ENCODE measurements at places on chromosomes 11 and 22.
A peak's percentile ranks its signal among the peaks of the same experiment; 100 is the strongest.

DNA sequence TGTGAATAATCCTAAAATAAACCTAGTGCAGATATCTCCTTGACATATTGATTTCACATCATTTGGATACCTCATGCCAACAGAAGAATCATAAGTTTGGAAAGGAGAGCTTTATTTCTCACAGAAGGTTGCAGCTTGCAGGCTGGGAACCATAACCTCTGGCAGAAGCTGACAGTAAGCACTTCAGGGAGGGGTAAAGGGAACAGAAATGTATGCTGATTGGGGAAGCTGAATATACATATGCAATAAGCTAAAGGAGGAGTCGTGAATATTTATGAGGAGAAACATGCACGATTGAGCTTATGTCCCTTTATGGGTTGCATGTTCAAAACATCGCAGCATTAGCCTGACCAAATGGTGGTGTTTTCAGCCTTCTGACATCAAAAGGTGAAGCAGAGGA, 814.5 kb downstream of the TBC1D22A start:
- DNase-seq = no peak

GRCh38 chr11:12951376-12951775, 57.7 kb upstream of the RASSF10 start:
- no peak for DNase-seq

GRCh38 chr22:39174498-39175352, 22.2 kb upstream of the CBX7 start:
- peak; percentile 100 for DNase-seq

GRCh38 chr11:71301858-71302533, 49.6 kb upstream of the SHANK2 start:
- DNase-seq = no peak

DNA sequence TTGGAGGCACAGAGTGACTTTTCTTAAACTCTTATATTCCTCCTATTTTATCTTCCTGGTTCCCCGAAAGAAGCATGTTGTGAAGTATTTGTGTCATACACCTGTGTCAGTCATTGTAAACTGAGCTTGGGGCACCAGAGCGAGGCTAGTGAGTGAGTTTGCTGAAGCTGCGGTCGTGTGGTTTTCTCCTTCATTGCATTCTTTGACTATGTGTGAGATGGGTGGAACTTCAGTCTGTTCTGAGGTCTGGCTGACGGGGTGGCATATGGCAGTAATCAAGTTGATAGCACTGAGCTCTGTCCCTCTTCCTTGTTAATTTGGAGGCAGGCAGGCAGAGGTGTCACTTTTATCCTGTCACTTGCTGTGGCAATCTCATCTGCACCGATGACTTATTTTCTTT, 4.2 kb downstream of the VPS26B start:
- no peak for DNase-seq

GRCh38 chr22:48188231-48188721, 1425.8 kb downstream of the TBC1D22A start:
- no peak for DNase-seq

GRCh38 chr11:15539645-15540044, 424.9 kb downstream of the INSC start:
- peak; percentile 12 for DNase-seq

DNA sequence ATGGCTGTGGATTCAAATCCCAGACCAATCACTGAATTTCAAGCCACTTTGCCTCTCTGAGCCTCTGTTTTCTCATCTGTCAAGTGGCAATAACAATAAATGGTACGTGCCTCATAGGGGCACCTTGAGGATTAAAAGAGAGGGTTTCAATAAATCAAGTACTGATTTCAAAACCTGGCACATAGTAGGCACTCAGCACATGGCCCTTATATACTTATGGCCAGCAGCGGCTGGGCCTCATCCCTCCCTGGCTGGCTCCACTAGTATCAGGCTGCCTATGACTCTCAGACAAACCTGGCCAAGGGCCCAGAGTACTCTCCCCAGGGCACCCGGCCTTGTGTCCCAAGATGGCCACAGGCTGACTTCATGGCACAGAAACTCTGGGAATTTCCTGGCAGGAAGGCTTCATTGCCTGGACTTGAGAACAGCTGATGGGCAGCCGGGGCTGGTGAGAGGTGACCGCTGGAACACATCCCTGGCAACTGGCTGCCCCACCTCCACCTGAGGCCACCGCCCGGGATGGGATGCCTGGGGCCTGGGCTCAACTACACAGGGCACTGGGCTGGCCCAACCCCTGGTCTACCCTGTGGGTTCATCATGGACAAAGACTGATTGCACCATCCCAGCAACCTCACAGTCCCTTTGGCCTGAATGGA, 3.4 kb downstream of the FADS3 start:
- DNase-seq = peak; percentile 57

GRCh38 chr11:72354356-72355115, 79.8 kb downstream of the CLPB start:
- DNase-seq = peak; percentile 90

DNA sequence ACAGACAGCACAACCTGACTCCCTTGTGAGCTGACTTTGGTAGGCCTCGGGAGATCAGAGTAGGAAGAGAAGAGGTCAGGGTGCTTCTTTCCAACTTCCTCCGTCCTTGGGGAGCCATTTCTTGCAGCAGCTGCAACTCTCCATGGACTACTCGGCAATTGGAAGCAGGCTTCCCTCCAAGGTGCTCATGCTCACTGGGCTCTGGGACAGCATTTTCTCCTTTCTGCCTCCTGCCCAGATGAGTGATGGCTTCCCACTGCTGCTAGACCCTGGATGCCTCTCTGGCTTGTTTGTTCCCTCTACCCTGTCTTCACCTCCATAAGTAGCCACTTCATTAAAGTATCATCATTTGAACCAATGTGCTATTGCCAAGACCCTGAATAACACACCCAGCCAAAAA, 8.2 kb upstream of the PRSS23 start:
- no peak for DNase-seq

DNA sequence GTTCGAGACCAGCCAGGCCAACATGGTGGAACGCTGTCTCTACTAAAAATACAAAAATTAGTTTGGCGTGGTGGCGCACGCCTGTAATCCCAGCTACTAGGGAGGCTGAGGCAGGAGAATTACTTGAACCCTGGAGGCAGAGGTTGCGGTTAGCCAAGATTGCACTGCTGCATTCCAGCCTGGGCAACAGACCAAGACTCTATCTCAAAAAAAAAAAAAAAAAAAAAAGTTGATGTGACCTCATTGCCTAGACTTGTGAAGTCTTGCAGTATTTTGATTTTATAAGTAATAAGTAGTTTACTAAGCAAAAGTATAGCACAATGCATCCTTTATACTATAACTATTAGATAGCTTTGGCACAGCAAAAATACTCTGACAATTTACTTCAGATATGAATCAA, 9.9 kb upstream of the CUL5 start:
- no peak for DNase-seq

DNA sequence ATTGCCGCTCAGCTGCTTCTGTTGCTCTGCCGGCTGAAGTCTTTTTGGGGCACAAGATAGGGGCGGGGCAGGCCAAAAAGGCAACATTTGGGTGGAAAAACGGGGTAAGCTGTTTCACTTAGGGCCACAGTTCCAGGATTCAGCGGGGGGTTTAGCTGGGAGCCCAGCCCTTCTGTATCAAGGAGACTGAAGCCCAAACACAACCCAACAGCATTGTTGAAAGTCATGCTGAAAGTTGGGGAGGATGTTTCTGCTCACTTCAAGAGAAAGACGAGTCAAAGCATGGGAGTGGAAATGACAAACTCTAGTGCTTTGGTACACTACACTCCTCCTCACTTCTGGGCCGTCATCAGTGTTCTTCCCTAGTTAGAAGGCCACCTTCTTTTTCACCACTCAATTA, 56.1 kb upstream of the GNAZ start:
- DNase-seq = no peak

DNA sequence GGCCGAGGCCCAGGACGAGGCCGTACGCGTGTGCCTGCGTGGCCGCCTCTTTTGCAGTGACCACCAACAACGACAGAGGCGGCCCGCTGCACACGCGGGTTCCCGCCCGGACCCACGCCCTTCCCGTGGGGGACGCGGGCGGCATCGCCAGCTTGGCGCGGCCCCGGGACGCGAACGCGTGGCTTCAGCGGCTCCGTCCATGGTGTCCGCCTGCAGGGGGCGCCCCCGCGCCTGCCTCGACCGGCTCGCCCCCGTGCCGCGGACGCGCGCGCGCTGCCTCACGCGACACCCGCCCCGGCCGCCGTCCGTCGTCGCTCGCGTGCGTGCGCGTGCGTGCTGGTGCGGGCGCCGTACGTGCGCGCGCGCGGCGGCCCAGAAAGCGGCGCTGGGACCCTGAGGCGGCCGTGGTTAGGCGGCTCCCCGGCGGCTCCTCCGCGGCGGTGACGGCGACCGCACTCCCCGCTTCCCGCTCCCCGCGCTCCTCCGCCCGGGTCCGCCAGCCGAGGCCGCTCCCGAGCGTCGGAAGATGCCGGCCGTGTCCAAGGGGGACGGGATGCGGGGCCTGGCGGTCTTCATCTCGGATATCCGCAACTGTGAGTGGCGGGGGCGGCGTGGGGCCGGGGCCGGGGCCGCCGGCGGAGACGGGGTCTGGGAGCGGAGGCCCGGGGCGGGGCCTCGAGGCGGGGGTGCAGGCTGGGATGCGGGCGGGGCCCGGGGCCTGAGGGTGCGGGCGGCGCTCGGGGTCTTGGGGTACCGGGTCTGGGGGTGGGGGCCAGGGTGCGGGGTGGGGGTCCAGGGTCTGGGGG, at the start of gene AP2A2:
Gene AP2A2, plus strand, starts transcription at position 375 of the 806 bp plus-strand sequence. Its CDS starts 152 bp downstream, at position 527.
- peak; percentile 95 for DNase-seq

DNA sequence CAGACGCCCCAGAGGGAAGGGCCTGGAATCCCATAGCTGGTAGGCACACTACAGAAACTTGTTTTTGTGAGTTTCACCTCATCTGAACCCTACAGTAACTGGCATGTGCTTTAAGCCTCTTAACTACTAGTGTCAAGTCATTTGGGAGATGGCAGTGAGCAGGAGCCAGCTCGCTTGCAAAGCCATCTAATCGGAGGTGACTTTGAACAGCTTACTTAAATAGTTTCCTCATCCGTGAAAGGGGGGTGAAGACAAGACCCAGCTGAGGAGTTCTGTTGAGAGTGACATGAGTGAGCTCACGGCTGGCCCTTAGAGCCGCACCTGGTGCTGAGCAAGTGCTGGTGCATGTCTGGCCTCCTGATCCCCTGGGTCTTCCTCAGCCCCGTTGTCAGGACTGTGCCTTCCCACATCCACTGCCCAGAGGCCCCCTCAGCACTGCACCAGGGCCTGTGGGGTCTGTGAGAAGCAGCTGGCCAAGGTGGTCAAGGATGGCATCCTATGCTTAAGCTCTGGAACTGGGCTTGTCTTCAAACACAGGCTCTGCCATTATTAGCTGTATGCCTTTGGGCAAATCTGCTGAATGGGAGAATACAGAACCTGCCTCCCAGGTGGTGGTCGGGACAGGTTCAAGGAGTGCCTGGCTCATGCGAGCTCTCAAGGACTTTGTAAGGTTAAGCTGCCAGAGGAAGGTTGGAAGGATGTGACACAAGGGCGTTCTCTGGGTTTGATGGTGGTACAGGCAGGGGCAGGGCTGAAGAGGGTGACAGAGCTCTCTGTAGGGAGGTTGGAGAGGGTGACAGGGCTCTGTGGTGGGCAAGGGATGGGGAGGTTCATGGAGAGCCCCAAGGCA, 27.3 kb downstream of the INCENP start:
- DNase-seq = no peak

GRCh38 chr22:43854786-43855271, 7.5 kb downstream of the SULT4A1 start:
- no peak for DNase-seq

DNA sequence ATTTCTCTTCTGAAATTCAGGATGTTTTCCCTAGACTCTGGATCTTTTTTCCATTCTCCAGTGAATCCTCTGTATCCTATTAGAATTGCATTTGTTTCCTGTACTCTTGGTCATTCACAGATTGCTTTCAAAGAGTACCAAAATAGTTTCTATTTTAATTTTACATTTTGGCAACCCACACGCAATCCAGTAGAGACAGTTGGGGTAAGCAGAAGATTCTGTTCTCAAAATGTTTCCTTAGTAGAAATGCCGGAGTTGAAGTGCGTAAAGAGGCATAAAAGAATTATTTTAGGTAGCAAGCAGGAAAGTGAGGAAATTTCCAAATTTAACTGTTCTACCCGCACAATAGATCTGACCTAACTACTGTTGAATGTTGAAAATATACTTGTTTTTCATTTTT, 842.4 kb downstream of the LUZP2 start:
- DNase-seq = no peak

GRCh38 chr11:82936261-82936660, 34.7 kb downstream of the DDIAS start:
- DNase-seq = no peak

DNA sequence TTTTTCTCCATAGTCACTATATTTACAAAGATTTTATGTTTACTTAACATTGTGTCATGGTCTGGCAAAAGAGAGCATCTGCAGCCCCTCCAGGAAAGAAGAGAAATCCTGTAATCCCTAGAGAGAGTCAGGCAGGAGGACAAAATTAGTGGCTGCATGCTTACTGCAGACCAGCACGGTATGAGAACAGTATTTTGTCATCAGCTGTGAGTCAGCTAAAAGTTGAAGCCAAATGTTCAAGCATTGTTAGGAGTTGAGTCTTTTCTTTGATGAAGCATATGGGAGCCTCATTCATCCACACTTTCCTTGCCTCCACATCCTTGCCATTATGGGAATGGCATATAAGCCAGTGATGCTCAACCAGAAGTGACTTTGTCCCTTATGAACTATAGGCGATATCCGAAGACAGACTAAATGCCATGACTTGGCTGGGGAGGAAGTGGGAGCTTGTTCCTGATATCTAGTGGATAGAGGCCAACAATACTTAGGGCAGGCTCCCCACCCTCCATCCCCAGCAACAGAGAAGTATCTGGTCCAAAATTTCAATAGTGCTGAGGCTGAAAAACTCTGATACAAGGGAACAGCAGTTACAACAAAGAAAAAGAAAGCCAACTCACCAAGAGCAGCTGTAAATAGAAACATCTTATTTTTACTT, 112.0 kb upstream of the OR5AK2 start:
- DNase-seq = no peak

- DNase-seq = peak; percentile 72
These were observed 53.2 kb upstream of the NECTIN1 start for GRCh38 chr11:119782006-119782738.

DNA sequence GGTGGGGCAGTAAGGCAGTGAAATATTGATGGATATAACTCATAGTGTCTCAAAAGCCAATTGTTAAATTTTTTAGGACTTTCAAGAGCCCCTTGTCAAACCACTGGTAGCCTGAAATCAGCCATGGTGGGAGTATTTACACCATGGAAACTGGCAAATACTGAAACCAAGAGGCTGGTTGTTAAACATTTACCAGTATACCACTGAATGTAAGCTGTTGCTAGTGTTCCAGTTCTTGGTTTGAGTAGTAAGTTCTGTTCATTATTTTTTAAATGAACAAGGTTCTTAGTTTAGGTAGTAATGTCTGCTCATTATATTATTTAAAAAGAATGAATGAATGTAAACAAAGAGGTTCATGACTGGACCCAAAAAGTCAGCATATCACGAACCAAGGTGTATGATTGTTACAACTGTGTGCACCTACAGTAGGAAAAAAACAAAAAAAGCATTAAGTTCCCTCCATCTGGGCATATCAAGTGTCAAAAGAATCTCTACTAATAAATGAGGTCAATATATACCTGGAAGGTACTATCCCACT, 4.5 kb upstream of the EIF3F start:
- DNase-seq = no peak

- no peak for DNase-seq
These were observed 128.4 kb downstream of the ARHGAP8 start for GRCh38 chr22:44880610-44881290.

Data from mesendoderm (in vitro differentiated cells).